ENCODE measurements at places on chromosomes 13 and 19.

DNA sequence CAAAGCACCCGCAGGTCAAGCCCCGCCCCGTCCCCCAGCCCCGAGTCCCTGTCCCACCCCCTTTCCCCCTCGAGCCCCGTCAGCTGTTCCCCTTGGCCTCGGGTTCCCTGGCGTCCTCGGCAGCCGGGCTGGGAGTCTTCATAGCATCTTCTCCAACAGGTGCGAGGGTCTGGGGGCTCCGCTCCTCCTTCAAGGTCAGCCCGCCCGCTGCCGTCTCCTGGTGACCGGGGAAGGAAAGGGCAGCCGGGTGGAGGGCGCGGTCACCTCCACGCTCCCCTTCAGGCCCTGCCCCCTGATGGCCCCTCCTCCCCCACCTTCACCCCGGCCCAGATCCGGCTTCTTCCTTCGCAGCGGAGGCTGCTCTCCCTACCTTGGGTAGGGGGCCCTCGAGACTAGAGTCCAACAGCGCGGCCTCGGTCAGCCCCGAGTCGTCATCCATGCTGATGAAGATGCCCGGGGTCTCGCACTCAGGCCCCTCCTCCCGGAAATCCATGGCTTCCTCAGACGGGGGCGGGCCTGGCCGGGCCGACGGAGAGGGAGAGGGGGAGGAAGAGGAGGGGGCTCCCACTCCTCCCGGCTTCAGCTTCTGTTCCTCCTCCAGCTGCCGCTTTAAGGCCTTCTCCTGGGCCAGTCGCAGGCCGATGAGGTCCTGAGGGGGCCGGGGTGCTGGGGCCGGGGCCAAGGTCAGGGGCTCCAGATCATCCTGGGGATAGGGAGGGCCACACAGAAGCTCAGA lies 541 bp upstream of the RSPH6A start:
- ATAC-seq: no peak

DNA sequence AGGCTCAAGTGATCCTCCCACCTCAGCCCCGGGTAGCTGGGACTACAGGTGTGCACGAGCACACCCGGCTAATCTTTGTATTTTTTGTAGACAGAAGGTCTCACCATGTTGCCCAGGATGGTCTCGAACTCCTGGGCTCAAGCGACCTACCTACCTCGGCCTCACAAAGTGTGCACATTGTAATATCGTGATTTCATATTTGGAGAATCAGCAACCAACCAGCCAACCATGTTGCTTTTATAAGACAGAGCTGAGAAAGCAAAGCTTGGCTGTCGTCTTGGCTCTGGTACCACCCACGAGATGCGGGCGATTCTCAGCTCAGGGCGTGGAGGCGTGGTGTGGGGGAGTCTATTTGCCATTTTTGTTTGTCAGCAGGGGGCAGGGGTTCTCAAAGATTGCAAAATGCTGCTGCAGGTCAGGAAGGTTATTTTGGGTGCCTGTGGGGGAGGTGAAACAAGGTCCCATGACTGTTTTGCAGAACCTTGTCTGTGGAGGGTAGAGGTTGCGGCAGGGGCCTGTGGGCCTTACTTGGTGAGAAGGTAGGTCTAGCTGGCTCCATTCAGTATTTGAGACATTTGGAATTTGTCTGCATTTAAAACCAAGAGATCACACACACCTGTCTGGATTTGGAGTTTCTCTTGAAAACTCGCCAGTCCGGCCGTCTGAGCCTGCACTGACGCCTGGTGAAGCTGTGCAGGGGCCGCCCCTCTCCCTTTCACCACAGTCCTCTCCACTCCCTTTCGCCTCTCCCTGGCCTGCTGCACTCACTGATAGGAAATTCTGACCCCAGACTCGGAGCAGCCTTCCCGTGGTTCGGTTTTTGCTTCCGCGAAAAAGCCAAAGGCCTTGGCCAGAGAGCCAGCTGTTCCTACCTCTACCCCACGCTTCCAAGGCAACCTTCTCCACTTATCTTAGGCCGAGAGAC lies 15.4 kb downstream of the TNFAIP8L1 start:
- no peak for ATAC-seq

- ATAC-seq: no peak
These were observed 417.8 kb upstream of the DACH1 start for GRCh38 chr13:72284791-72285190.

- no peak for ATAC-seq
These were observed 40.6 kb downstream of the COL4A2 start for GRCh38 chr13:110347535-110348308.

DNA sequence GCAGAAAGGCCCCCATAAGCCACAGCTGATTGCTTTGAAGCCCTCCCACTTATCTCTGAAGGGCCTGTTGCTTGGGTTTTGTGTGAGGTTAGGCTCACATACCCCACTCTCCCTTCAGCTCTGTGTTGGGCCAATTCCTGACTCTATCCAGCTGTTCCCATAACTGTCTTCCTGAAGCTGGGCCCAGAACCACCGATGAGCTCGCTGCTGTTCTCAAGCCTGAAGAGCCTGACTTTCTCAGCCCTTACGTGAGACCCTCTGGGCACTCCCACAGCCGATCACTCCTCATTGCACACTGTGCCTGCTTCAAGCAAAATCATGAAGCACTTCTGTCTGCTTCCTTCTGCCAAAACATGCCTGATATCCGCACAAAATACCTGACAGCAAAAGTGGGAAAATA lies 124.1 kb downstream of the CRYL1 start:
- ATAC-seq: no peak

GRCh38 chr13:98532254-98532653 lies 44.7 kb downstream of the STK24 start:
- no peak for ATAC-seq

DNA sequence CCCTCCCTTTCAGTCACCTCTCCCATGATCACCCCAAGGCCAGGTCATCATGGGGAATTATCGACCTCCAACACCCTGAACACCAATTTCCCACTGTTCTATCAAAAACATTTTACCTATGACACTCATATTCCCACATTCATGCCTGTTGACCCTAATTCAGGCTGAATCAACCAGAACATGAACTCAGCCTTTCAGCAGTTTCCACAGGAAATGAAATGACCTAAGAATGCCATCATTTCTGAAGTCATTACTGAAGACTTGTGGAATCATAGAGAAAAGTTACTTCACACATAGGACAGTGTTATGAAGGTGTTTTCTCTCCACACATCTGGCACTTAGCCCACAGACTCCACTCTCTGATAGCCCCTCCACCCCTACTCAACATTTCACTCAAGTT lies 29.9 kb upstream of the FAM124A start:
- no peak for ATAC-seq

DNA sequence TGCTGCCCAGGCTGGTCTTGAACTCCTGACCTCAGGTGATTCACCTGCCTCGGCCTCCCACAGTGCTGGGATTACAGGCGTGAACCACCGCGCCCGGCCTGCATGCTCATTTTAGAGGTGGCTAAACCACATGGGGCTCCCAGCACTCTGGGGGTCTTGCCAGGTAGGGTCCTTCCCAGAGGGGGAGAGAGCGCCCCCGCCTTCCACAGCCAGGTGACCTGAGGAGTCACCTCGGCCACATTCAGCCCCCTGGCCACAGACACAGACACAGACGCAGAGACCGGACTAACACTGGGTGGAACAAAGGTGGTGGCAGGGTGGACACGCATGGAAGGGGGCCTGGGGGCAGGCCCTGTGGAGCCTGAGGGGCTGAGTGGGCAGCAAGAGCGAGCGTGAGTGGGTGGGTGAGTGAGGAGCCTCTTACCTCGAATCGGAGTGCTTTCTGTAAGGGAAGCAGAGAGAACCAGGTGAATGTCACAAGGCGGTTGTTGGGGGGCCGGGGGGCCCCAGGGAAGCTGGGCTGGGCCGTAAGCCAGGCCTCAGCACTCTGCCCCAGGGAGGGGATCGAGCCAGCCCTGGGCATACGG lies 80.1 kb downstream of the PTPRS start:
- no peak for ATAC-seq

Measured in activated CD4-positive, CD25-positive, alpha-beta regulatory T cell treated with anti-CD3 and anti-CD28 coated beads, Interleukin-2, amount 50 U/mL, for 24 hours (primary cell).